MV-4-11 (cell line): ENCODE measurements at places on chromosomes 7 and 10.

GRCh38 chr7:143497008-143497795, 19.5 kb downstream of the TAS2R41 start:
- DNase-seq, result peak; percentile 28

DNA sequence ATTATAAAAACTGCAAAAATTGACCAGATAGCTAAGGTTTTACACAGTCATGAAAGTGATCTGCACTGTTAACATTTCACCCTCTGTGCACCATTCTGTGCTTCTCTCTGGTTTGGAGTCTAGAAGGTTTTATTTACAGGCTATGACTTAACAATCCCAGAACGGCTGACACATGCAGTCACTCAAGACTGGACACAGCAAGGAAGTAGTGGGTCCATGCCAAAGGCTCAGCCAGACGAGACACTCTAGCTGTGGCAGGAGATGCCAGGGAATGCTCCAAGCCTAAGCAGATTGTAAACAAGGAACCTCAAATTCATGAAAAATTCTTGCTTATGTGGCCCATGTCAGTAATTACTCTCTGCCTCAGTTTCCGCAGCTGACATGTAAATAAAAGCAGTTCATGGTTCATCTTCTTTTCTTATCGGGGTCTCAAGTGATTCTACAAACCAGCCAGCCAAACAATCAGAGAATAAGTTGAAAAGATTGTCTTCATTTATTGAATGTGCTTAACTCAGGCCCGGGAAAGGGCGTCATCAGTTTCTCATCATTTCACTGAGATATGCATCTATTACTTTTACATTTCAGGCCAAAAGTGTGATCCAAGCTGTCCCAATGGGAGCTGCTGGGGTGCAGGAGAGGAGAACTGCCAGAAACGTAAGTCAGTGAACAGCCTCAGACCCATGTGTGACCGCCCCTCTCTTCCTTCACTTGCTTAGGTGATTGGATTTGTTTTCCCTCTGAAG, 132.1 kb downstream of the EGFR start:
- DNase-seq, result no peak

GRCh38 chr7:4745971-4746919, 29.2 kb upstream of the AP5Z1 start:
- DNase-seq, result peak; percentile 74

DNA sequence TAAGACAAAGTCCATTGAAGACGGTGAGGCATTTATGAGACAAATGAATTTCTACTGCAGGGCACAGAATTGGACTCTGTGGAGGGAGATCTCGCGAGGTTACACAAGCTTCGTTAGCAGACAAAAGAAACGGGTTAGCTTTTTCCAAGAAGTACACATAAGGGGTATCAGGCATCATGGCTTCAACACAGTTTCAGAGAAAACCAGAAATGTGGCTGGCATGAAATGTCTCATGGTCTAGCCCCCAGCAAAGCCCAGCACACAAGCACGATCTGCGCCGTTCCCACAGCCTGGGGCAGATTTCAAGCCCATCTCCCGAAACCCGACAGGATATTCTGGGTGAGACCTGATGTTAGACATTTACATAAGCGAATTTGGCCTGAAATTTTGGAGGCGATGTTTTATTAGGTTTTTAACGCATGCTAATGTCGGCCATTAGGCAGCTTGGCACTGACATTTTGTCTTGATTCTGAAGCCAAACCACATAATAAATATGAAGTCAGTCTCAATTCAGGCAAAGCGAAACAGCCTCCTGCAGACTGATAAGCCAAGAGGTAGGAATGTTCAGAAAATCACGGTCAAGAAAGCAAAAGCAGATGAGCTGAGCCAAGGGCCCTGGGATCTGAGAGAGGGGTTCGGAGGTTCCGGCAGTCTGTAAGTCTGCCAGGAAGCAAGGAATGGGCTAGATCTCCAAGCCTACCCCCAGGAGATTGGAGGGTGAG, 240.5 kb downstream of the PRPF18 start:
- DNase-seq, result no peak

- no peak for DNase-seq
Measured at GRCh38 chr7:112573302-112574039, 92.7 kb downstream of the LSMEM1 start.

GRCh38 chr10:62583876-62584615, 209.9 kb downstream of the ZNF365 start:
- peak; percentile 2 for DNase-seq

DNA sequence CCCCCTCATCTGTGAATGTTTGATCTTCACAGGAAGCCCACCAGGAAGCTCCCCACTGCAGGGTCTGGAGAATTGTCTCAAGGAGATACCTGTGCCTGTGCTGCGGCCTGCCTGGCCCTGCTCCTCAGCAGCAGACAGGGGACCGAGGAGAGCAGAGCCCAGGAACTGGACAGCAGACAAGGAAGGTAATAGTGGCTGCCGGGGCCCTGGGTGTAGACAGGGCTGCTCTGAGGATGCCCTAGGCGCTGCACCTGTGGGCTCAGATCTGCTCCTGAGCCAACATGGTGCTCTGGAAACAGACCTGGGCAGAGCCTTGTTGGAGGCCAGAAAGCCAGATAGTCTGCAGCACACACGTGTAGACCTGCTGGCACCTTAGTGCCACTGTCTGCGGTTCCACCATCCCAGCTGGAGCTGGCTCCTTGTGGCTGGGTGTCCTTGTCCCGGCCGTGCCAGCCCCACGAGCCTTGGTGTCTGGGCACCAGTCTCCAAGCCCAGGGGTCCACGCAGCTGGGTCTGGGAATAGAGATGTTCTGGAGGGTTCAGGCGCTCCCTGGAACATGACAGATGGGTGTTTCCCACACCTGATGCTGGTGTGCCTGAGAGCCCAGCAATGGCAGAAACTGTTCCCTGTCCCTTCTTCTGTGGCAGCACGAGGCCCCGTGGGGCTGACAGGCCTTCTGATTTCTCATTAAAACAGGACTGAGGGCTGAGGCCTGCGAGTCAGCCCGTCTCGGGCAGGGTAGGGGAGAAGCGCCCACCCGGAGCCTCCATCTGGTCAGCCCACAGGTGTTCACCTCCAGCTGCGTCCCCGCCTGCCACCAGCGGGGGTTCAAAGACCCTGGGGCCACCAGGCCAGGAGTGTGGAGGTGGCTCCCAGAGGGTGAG, 44.7 kb downstream of the ZNF467 start:
- no peak for DNase-seq

DNA sequence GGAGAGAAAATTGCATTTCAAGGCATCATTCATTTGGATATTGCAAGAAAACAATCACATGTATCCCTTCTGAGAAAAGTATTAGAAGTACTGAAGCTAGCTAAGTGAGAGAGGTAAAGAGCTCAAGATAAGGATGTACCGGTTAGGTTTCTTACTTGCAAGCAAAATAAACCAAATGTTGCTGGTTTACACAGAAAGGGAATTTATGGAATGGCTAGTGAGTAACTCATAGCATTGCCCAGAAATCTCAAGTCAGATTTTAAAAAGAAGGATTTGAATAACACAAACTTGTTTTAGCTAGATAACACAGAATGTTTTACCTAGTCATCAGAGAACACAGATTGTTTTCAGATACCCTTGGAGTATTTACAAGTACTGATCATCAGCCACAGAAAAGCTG, 30.6 kb downstream of the KLHL7 start:
- DNase-seq, result no peak

- DNase-seq, result peak; percentile 64
Measured at GRCh38 chr10:71299071-71299785, 19.8 kb upstream of the SLC29A3 start.

GRCh38 chr10:27794157-27794556, 48.5 kb upstream of the MKX start:
- peak; percentile 7 for DNase-seq

GRCh38 chr7:158228986-158229385, 358.6 kb downstream of the PTPRN2 start:
- DNase-seq, result no peak

DNA sequence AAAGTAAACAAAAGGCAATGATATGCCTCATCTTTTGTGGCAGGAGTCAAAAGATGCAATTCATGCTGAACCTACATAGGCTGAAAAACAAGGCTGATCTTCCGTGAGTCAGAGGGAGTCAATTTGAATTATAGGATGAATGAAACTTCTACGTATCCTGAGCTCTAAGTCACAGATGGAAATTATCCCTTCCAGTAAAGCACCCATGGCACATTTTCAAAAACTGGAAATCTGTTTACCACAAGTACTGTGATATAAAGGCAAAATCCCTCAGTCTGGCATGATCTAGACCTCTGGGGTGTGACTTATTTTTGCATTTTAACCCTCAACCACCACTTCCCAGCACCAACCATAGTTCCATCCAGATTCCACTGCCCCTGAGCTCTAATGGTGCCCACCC, 69.6 kb downstream of the NRG3 start:
- no peak for DNase-seq

- no peak for DNase-seq
Measured at GRCh38 chr10:118910702-118911101, 118.8 kb upstream of the NANOS1 start.

DNA sequence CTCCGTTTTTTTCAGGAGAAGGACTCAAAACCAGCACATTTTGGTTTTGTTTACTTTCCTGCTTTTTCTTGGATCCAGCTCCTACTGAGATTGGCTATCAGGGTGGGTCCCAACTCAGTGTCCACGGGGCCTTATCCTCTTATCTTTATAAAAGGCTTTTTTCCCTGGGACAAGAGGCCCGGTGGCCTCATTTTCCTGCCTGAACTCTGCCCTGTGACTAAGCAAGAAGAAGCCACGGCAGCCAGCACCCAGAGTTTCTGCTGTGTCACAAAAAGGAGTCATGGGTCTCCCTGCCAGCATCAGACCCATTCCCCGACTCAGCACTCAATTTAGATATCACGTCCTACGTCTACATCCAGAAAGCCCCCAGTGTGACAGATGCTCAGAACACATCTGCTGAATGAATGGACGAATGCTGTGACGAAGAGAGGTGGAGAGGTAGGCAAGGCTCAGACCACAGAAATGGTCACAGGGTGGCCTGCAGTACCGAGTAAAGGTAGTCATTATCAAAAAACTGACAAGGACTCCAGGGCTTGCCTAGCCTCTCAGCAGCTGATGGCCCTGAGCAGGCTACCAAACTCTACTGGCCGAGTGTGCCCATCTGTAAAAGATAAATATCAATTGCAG, 16.7 kb downstream of the DLG5 start:
- DNase-seq, result no peak

DNA sequence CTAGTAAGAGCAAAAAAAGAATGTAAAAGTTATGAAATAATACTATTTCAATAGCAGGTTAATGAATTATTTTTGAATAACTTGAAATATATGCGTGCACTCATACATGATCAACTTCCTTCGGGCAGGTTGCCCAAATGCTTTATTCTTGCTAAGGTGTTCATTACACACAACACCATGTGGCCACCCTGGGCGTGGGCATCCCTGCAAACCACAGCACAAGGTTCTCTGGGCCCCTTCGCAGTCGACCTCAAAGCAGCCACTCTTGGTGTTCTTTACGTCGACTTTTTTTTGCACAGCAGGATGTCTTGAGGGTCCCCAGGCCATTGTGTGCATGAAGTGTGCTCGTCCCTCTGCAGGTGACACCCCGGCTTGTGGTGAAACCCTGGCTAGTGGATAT, 300.7 kb upstream of the PITRM1 start:
- no peak for DNase-seq

DNA sequence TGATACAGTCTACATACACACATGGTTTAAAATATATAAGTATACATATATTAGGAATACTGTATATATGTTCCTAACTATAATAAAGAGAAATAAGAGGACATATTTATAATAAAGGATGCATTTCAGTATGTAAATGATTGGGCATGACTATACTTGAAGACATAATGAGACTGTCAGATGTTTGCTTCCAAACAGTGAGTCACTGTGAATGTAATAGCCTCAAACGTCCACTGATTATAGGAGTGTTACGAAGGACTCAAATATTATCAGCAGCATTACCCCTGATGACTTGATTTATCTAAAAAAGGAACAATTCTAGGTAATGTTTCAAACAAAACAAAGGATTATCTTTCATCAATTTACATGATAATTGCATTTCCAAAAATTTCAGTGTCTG, 39.9 kb upstream of the NRBF2 start:
- no peak for DNase-seq

GRCh38 chr10:59125666-59126065, 50.8 kb upstream of the PHYHIPL start:
- DNase-seq, result no peak

- DNase-seq, result no peak
Measured at GRCh38 chr7:64192775-64193174, 14.2 kb upstream of the ZNF735 start.

DNA sequence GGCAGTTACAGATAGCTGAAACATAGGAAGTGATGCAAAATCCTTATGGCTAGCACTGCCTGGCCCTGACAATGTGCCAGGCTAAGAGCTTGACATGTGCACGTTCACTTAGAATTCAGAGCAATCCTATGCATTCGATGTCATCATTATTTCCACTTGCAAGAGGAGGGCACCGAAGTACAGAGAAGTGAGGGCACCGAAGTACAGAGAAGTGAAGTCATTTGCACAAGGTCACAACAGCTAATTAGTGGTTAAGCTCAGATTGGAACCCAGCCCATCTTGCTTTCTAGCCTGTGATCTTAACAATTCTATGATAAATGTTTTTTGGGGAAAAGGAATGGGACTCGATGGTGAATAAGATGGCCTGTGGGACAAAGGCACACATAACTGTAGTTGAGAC, 73.4 kb downstream of the ARHGAP22 start:
- no peak for DNase-seq

- no peak for DNase-seq
Measured at GRCh38 chr10:132746801-132747625, 38.9 kb downstream of the NKX6-2 start.

DNA sequence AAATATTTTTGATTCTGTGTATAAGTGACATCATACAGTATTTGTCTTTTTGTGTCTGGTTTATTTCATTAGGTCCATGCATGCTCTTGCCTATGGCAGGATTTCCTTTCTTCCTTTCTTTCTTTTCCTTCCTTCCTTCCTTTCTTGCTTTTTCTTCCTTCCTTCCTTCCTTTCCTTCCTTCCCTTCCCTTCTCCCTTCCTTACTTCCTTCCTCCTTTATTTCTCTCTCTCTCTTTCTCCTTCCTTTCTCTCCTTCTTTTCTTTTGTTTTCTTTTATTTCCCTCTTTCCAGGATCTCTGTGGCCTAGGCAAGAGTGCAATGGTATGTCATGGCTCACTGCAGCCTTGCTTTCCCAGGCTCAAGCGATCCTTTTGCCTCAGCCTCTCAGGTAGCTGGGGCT, 31.4 kb upstream of the CALU start:
- DNase-seq, result no peak

GRCh38 chr7:145692237-145692950, 424.2 kb upstream of the CNTNAP2 start:
- no peak for DNase-seq

- DNase-seq, result no peak
Measured at GRCh38 chr10:100651916-100652315, 93.5 kb upstream of the PAX2 start.

- DNase-seq, result no peak
Measured at GRCh38 chr10:77236700-77237099, 400.9 kb downstream of the KCNMA1 start.

- no peak for DNase-seq
Measured at GRCh38 chr10:127935071-127935561, 28.2 kb downstream of the PTPRE start.

- peak; percentile 15 for DNase-seq
Measured at GRCh38 chr7:82605247-82605864, 161.8 kb upstream of the CACNA2D1 start.

- no peak for DNase-seq
Measured at GRCh38 chr10:19498393-19499290, 317.6 kb upstream of the PLXDC2 start.

- no peak for DNase-seq
Measured at GRCh38 chr10:44935201-44935965, 24.2 kb upstream of the RASSF4 start.

- no peak for DNase-seq
Measured at GRCh38 chr10:45452743-45453452, 78.9 kb downstream of the ALOX5 start.

GRCh38 chr7:36717586-36717985, 6.7 kb downstream of the AOAH start:
- DNase-seq, result peak; percentile 78
